ENCODE measurements at places on chromosomes 4 and X.
A peak's percentile ranks its signal among the peaks of the same experiment; 100 is the strongest.

DNA sequence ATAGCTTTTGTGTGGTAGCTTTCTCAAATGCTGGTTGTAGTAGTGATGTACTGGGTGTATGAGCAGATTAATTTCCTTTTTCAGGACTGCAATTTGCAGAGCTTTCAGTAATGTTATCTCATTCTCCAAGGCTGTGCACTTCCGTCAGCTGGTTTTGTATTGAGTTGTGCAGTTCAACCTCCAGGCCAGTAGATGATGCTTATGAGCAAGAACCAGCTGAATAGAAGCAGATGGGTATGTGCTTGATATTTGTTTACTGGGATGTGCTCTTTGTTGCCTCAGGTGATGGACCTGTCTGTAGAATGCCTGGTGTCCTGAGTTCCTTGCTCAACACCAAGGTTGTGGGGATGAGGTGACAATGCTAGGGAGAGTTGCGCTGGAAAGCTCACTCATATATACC is 462.8 kb downstream of the PCDH18 start:
- DNase-seq, result no peak

DNA sequence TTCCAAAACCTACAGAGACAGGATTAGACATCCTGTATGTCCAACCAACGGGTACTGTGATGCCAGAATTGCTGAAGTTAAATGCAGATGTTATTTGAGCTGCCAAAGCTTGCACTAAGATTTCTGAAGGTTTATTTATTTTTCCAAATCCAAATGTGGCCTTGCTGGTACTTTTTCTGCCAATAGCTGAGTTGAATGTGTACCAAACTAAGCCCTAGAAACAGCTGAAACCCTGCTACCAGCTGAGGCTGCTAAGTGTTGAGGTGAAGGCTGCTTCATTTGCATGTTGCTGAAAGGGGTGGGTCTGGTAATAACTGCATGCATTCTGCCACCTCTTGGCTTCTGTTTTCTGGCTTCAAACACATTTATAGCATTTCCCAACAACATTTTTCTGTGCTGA is 366.5 kb downstream of the FAT4 start:
- DNase-seq, result no peak

DNA sequence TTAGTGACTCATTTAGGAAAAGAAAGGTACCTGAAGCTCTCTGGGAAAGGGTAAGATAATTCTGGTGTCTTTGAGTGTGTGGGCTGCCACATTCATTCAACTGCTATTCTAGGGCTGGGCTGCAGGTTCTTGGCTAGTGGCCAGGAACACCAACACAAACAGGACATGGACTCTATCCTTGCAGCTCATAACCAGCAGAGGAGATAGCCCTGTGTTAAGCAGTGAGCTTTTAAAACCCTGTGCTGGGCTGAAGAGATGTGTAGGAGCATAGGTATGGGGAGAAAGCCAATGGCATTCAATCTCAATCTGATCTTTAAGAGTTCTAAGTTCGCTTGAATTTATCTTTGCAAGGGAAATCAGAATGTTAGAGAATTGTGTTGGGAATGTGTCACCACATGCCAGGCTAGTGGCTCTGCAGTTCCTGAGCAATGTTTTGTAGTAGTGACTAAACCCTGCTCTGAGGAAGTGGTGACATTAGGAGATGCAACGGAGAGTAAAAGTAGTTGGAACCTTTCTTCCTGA is 39.2 kb downstream of the SGMS2 start:
- DNase-seq, result peak; percentile 62

DNA sequence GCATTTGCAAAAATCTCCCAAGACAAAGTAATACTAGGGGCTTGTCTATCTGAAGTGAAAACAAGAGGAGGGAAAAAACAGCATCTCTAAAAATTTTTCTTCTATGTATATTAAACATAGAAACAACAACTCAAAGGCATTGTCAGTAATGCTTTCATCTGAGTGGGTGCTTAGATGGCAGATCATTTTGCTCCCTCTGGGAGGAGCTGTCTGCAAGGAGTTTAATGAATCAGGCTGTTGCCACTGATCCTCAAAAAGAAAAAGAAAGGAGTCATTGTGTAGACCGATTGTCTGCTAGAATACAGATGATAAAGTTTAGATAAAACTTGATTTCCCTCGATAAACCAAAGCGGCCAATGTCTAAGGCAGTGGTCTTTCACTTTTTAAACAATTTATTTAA is 49.7 kb upstream of the KLHL8 start:
- peak; percentile 67 for DNase-seq

GRCh38 chr4:80539190-80539589 is 203.7 kb downstream of the CFAP299 start:
- DNase-seq, result no peak

- DNase-seq, result no peak
Measured at GRCh38 chrX:68584221-68584620, 63.2 kb upstream of the STARD8 start.

- no peak for DNase-seq
Measured at GRCh38 chrX:130563476-130563875, 161.7 kb downstream of the RBMX2 start.

DNA sequence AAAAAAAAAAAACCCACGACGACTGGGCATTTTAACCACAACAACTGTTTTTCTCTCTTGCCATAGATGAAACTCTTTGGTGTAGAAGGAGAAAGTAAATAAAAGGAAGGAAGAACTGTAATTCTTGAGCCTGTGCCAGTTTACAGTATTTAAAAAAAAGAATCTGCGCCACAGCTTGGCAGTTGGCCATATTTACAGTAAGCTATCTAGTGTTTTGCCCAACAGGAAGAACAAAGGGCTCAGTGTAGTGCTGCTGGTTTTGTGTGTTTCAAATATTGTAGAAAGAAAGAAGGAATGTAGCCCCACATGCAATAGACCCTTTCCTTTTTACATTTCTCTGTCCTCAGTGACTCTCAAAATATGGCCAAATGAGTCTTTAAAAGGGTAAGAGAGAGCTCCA is 66.1 kb downstream of the NR3C2 start:
- DNase-seq, result peak; percentile 69

GRCh38 chr4:143359644-143360193 is 23.0 kb downstream of the GAB1 start:
- DNase-seq, result no peak

DNA sequence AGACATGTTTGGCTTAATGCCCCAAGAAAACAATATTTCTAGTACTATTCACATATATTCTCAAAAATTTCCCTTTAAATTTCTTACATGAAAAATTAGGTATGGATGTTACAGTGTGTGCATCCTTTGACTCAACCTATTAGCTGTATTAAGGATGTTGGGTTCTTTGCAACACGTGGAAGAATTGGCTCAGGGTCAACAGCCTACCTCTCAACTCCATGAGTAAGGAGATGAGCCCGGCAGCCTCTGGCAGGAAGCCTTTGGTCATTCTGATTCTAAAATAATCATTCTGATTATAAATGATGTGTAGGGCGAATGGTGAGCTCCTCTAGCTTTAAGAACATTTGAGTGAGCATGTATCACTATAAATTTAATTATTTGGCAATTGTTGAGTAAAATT is 148.0 kb upstream of the WDFY3 start:
- no peak for DNase-seq

DNA sequence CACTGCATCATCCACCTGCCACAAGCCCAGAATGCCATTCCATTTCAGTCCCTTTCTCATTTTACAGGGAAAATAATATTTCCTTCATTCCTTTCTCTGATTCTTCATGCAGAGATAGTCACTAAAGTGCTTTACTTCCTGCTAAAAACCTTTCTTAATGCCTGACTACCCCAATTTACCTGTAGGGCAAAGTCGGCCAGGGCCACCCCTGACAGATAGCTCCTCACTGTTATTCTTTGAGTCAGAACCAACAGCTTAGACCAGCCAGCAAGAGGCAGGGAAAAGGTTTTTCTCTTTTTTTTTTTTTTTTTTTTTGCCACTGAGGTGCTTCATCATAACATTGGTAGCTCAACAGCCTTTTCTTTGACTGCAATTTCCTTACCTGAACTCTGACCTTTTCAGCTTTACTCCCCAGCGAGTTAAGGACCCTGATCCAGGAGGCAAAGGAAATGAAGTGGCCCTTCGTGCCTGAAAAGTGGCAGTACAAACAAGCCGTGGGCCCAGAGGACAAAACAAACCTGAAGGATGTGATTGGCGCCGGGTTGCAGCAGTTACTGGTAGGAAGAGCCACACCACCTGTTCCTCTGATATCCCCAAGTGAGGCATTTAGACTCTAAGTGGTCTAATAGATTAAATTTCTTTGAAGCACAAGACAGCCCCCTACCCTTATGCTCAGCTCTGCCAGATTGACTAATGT is 85.0 kb downstream of the ALPK1 start:
- no peak for DNase-seq

DNA sequence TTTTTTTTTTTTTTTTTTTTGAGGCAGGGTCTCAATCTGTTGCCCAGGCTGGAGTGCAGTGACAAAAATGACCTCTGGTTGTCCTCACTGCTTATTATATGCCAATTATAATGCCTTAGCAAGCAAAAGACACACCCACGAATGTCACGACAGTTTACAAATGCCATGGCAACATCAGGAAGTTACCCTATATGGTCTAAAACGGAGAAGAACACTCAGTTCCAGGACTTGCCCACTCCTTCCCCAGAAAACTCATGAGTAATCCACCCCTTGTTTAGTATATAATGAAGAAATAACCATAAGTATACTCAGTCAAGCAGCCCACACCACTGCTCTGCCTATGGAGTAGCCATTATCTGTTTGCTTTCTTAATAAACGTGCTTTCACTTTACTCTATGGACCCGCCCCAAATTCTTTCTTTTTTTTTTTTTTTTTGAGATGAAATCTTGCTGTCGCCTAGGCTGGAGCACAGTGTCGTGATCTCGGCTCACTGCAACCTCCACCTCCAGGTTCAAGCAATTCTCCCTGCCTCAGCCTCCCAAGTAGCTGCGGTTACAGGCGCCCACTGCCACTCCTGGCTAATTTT is 106.2 kb downstream of the SMIM20 start:
- peak; percentile 55 for DNase-seq

- no peak for DNase-seq
Measured at GRCh38 chr4:41410049-41410448, 127.9 kb upstream of the LIMCH1 start.

GRCh38 chr4:70925418-70925817 is 23.2 kb downstream of the MOB1B start:
- no peak for DNase-seq

- DNase-seq, result no peak
Measured at GRCh38 chr4:69957209-69957608, 8.3 kb downstream of the CSN2 start.

DNA sequence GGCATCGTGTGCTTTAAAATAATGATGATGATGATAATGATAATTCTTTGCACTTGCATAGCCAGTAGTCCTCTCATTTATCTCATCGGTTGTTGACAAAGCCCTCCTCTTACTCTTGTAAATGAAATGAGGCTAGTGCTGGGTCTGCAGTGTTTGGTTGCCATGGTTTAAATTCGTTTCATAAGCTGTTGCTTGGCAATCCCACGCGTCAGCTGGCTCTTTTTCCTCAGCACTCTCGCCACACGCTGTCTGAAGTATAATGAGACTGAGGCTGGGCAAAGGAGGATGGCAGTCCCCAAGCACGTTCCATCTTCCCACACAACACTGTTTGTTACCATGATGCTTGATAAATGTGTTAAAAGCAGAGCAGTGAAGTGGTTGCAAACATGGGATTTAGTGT is 15.5 kb downstream of the PAGE4 start:
- DNase-seq, result no peak

- DNase-seq, result peak; percentile 68
Measured at GRCh38 chrX:154490021-154490413, 412 bp downstream of the SLC10A3 start.
